ENCODE measurements at places on chromosomes 5 and 9.

- no peak for DNase-seq
Observed at GRCh38 chr5:96080557-96080956, 118.9 kb upstream of the ELL2 start.

DNA sequence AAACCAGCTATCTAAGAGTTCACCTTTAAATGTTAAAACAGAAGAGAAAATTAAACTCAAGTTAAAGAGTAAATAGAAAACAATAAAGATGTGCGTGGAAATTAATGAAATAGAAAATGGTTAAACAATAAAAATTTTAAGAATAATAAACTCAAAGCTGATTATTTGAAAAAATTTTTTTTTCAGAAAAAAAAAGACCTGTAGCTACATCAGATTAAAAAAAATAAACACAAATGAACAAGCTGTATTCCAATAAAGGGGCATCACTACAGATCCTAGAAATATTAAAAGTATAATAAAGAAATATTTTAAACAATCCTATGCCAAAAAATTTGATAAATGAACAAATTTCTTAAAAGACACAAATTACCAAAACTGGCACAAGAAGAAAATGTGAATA, 64.1 kb downstream of the DRD1 start:
- no peak for DNase-seq

DNA sequence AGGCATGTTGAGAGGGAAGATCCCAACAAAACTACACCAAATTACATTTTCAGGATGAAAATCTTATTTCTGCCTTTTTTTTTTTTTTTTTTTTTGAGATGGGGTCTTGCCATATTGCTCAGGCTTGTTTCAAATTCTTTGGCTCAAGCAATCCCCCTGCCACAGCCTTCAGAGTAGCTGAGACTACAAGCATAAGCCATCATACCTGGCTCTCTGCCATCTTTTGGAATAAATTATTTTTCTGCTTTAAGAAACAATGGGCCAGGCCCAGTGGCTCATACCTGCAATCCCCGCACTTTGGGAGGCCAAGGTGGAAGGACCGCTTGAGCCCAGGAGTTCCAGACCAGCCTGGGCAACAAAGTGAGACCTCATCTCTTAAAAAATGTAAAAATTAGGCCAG, 14.3 kb downstream of the AFF4 start:
- DNase-seq = no peak

- DNase-seq = no peak
Observed at GRCh38 chr5:128357226-128357625, 180.8 kb downstream of the FBN2 start.

DNA sequence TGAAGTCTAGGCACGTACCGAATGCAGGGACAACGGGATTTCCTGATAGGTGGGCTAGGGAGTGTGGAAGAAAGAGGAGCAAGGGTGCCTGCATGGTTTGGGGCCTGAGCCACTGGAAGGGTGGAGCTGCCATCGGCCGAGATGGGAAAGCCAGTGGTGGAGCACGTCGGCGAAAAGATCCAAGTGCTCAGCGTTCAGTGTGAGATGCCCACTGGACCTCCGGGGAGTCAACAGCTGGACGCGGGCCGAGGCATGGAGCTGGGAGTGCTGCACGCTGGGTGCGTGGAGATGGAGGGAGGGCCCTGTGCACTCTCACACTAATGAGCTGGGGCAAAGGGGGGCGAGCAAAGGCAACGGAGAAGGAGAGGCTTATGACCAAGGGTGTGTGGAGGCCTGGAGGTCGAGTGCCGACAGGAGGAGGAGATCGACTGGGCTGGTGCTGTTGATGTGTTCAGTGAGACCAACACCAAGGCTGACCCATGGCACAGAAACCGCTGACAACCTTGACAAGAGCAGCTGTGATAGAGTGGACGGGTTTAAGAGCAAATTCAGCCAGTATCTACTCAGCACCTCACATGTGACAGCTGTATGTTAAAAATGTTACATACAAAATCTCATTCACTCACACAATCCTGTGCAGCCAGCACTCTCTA, 85.7 kb downstream of the STK10 start:
- DNase-seq = no peak

DNA sequence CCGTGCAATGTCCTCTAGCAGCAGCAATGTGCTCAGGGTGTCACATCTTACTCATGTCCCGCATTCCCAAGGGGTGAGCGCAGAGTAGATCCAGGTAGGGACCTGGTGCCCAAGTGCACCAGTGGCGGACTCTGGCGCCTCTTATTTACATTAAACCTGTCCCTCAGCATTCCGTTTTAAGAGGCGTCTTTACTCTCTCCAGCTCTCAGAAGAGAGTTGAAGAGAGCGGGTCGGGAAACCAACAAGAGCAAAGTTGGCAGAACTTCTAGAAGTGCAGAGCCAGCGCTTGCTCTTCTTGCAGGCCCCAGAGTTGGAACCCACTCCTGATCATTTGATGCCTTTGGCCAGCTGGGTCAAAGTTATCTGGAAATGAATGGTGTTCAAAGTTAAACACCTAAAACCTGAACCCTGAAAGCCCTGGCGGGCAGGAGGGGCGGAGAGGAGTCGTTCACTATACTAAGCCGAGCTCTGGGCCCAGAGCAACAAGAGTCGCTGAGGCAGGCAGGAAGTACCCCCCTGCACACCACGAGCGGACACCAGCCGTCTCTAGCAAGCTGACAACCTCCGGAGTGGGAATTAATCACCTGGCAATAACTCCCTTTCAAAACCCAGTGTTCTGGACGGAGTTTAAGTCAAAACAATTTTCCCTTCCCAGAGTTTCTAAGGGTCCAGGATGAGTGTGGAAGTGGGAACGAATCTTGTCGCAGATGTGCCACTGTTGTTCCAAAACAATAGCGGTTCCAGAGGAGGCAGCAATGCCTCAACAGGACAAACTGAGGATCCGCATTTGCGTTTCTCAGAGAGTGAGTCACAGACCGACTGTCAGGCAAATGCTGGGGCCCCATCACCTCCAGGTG, 122.8 kb downstream of the TMEM161B start:
- DNase-seq = no peak

GRCh38 chr5:75659791-75660450, 48.7 kb downstream of the ANKDD1B start:
- no peak for DNase-seq

GRCh38 chr5:66406761-66407336, 189.3 kb upstream of the MAST4 start:
- no peak for DNase-seq
